ENCODE measurements at places on chromosomes 7 and 10.

DNA sequence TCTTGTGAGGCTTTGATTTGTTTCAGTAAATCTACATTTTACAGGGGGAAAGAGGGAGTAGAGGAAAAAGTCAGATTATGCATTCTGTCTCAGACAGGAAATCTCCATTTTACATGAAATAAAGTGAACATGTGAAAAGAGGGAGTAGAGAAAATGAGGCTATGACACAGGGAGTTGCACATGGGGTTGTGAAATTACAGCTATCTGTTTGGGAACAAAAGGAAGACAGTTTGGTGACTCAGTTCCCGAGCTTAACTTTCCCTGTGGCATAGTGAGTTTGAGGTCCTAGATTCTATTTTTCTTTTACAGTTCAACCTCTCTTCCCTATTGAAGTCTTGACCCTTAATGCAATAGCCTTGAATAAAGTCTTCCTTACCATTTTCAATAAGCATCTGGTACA lies 63.2 kb upstream of the AGR3 start:
- DNase-seq, result no peak

GRCh38 chr7:128735436-128735835 lies 3.7 kb upstream of the CALU start:
- DNase-seq, result no peak

- DNase-seq, result no peak
Measured at GRCh38 chr7:136677471-136678365, 190.7 kb upstream of the CHRM2 start.

- DNase-seq, result no peak
Measured at GRCh38 chr10:61271127-61271780, 181.9 kb downstream of the TMEM26 start.

DNA sequence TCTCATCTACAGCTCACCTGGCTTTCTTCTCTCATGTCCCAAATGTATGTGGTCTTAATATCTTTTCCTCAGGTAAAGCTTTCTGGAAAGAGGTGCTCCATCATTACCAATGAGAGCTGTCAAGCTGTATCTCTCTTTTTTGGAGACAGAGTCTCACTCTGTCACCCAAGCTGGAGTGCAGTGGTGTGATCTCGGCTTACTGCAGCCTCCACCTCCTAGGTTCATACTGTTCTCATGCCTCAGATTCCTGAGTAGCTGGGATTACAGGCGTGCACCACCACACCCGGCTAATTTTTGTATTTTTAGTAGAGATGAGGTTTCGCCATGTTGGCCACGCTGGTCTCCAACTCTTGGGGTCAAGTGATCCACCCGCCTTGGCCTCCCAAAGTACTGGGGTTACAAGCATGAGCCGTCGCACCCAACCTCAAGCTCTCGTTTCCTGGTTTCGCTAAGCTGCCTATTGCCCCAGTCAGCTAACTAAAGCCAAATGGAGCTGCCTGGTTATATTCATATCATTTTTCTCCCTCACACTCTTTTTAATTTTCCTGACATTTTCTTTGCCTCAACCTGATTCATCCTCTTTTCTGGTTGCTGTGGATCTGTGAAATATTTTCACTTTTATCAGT lies 60.5 kb downstream of the SUFU start:
- no peak for DNase-seq

DNA sequence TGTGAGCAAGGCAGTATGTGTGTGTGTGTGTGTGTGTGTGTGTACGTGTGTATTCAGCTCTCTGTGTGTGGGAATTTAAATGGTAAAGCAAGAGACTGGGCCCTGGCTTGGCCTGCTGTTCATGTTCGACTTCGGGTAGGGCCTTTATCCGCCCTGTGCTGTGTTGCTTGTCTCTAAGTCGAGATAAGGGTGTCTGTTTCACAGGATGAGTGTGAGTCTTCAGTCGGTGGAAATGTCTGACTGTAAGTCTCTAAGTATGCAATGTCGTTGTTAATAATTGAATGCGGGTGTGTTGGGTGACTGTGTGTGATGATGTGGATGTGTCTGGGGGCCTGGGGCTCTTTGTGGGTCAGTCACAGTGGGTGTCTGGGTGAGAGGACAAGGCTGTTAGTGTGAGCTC lies 34.8 kb downstream of the HIF1AN start:
- no peak for DNase-seq

- DNase-seq, result no peak
Measured at GRCh38 chr10:47173929-47174442, 126.0 kb upstream of the GDF10 start.

GRCh38 chr10:46308113-46308415 lies 21.3 kb downstream of the ANTXRL start:
- DNase-seq, result no peak

- no peak for DNase-seq
Measured at GRCh38 chr7:129157651-129158050, 13.1 kb downstream of the TSPAN33 start.

GRCh38 chr7:88665892-88666514 lies 93.5 kb upstream of the ZNF804B start:
- no peak for DNase-seq

GRCh38 chr7:73496626-73497025 lies 25.5 kb downstream of the BAZ1B start:
- no peak for DNase-seq

- DNase-seq, result no peak
Measured at GRCh38 chr7:24899161-24899560, 80.8 kb downstream of the OSBPL3 start.

DNA sequence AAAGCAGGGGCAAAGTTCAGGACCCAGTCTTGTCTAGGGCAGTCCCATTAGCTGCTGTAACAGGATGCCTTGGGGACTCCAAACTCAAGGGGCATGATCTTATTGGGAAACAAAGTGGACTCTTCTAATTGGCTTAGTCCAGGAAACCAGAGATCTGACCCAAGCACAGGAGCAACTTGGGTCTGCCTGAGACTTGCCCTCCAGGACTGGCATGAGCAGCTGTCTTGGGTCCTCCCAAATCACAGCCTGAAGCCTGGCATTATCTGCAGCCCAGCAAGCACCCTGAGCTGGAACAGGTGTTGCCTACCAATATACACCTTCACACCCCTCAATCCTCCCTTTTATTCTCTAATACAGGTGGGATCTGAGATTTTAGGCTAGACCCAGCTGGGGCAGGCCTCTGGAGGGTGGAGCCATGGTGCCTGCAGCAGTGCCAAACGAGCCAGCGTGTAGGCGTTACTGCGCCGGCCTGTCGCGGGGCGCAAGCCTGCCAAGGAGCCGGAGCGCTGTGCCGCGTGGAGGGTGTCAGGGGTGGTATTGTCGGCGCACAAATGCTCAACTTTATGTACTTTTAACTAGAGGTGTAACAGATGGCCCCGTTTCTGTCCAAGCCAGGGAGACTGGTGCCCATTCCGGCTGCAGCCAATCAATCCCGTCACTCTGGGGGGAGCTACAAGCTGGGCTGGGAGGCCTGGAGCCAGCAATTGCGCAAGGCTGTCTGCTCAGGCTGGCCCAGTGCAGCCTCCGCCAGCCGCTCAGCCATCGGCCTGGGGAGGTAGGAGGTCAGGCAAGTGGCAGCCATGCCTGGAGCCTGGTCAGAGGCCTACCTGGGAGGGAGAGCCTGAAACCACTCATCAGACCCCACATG lies 12.8 kb upstream of the LBX1 start:
- no peak for DNase-seq

- DNase-seq, result no peak
Measured at GRCh38 chr10:117597216-117597615, 54.7 kb downstream of the EMX2 start.

- peak; percentile 48 for DNase-seq
Measured at GRCh38 chr7:44867073-44867995, 18.0 kb downstream of the PURB start.

- DNase-seq, result no peak
Measured at GRCh38 chr10:49225218-49225876, 37.2 kb upstream of the TMEM273 start.

- DNase-seq, result no peak
Measured at GRCh38 chr10:70698211-70698610, 25.9 kb downstream of the ADAMTS14 start.

Data from activated CD4-positive, alpha-beta T cell treated with anti-CD3 and anti-CD28 coated beads, Interleukin-2, amount 50 U/mL, for 16 hours (primary cell).